Lower lobe of right lung (tissue), 2 donors: ENCODE measurements at places on chromosomes 12 and 14. TPM values are rescaled to one million over a fixed set of nuclear protein-coding genes. Genes with fewer than 3 reads are reported as not detected.

Gene LACRT
- not detected for total RNA-seq

Gene GLT8D2
- total RNA-seq, result 10.5 TPM

GRCh38 chr14:42004321-42004720 is 397.6 kb downstream of the LRFN5 start:
- no peaks in the 10 kb centered on the region for H3K27me3 ChIP-seq
- H3K4me1 ChIP-seq, result no peaks in the 10 kb centered on the region
- no peak for DNase-seq
- no peaks in the 10 kb centered on the region for H3K36me3 ChIP-seq
- H3K27ac ChIP-seq, result no peak overlapping the region

Gene CCDC177
- not detected for total RNA-seq

DNA sequence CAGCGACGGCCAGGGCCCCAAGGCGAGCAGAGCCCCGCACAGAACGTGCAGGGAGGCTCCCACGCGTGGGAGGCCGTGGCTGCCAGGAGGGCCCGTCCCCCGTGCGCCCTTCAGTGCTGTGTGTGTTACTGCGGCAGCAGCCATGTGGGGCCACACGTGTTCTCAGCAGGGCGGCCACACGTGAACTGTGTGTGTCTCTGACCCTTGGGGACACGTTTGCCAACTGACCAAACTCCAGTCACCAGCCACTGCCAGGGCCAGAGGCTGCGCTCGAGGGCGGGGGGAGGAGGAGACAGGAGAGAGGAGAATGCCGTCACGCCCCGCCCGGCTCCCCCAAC is 57.7 kb downstream of the GALNT9 start:
- H3K4me1 ChIP-seq, result no peaks in the 10 kb centered on the region
- peaks cover 36% of the 10 kb centered on the region for H3K27me3 ChIP-seq
- no peaks in the 10 kb centered on the region for H3K36me3 ChIP-seq

GRCh38 chr12:89571491-89572195 is 45.8 kb upstream of the POC1B start:
- H3K27ac ChIP-seq, result no peak overlapping the region
- DNase-seq, result no peak
- no peaks in the 10 kb centered on the region for H3K27me3 ChIP-seq
- H3K4me3 ChIP-seq, result no peak overlapping the region

Gene RGS6
- total RNA-seq, result 2.5 TPM

Gene POLE
- total RNA-seq, result 28.0 TPM

- peaks cover 7% of the 10 kb centered on the region for H3K36me3 ChIP-seq
- DNase-seq, result no peak
- H3K27me3 ChIP-seq, result no peaks in the 10 kb centered on the region
- no peak overlapping the region for H3K4me3 ChIP-seq
- H3K4me1 ChIP-seq, result peaks cover 4% of the 10 kb centered on the region
- no peak overlapping the region for H3K27ac ChIP-seq
These were observed 37.4 kb downstream of the ANKRD9 start for GRCh38 chr14:102471921-102472790.

DNA sequence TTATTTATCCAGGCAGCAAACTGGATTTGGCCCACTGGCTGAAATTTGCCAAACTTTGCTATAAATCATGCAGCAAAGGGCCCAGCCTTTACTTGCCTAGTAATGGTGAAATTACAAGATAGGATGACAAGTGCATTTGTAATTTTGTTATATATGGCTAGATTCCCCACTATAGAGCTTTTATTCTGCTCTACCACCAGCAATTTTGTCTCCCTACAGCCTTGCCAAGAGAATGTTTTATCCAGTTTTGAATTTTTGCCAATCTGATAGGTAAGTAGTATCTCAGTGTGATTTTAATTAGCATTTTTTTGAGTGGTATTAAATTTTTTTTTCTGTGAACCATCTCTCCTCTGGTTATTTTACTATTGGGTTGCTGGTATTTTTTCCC is 161.6 kb downstream of the SLC41A2 start:
- H3K36me3 ChIP-seq, result no peaks in the 10 kb centered on the region
- DNase-seq, result no peak
- H3K27ac ChIP-seq, result no peak overlapping the region
- H3K4me3 ChIP-seq, result no peak overlapping the region

- peak overlapping the region; percentile 27 for H3K4me3 ChIP-seq
- no peaks in the 10 kb centered on the region for H3K27me3 ChIP-seq
- no peak for DNase-seq
These were observed 5.1 kb downstream of the PSMB11 start for GRCh38 chr14:23047034-23047634.

DNA sequence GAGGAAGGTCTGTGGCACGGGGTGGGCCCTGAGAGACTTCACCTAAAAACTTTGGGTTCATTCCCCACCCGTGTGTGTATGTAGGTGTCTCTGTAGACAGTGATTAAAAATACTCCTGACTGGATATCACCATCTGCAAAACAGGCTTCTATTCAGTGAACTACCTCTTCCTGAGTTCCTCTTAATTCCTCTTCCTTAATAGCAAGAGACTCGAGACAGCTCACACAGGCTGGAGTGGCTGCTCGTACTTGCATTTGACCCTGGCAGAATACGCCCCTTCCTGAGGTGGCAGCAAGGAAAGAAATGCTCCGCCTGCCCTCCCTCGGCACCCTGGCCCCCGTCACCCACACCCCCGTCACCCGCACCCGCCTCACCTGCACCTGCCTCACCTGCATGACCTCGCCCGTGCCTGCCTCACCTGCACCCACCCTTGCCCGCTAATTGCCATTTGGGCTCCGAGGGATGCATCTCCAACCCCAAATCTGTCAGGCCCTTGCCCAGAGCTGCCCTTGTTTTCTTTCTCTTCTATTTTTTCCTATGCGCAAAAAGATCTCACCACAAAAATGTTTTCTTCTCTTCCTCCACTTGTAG is 90.0 kb downstream of the FBXL14 start:
- DNase-seq, result no peak
- no peak overlapping the region for H3K4me3 ChIP-seq
- H3K4me1 ChIP-seq, result no peaks in the 10 kb centered on the region
- H3K27me3 ChIP-seq, result peaks cover 4% of the 10 kb centered on the region

- H3K4me3 ChIP-seq, result no peak overlapping the region
- H3K27me3 ChIP-seq, result peaks cover 4% of the 10 kb centered on the region
These were observed 313.1 kb downstream of the ADGRD1 start for GRCh38 chr12:131266591-131267467.

DNA sequence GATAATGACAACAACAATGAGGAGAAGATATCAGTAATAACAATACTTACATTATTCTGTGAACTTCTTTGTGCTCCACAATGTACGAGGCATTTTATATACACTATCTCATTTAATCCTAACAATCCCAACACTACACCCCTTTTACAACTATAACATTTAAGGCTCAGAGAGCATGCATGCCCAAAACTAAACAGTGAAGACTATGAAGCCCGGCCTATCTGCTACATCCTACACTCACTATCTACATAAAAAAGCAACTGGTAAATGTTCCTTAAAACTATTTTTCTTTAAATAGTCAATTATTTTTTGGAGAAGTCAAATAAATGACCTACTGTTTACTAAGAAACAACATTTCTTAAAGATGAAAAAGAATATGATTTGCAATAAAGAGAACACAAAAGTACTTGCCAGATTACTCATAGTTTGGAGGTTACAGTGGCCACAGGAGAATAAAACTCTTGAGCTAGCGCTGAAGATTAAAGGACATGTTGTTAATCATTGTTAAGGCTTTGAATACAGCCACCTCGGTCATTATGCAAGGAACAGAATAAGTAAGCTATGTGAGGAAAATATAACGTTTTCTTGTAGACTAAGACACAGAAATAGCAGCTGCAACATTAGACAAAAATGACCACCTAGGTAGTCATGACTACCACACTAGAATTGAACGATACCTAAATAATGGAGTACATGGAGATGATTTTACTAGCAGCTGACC is 56.7 kb downstream of the EPS8 start:
- H3K27me3 ChIP-seq, result no peaks in the 10 kb centered on the region
- no peak for DNase-seq
- H3K4me3 ChIP-seq, result no peak overlapping the region
- H3K4me1 ChIP-seq, result no peaks in the 10 kb centered on the region
- H3K27ac ChIP-seq, result no peak overlapping the region
- no peaks in the 10 kb centered on the region for H3K36me3 ChIP-seq

DNA sequence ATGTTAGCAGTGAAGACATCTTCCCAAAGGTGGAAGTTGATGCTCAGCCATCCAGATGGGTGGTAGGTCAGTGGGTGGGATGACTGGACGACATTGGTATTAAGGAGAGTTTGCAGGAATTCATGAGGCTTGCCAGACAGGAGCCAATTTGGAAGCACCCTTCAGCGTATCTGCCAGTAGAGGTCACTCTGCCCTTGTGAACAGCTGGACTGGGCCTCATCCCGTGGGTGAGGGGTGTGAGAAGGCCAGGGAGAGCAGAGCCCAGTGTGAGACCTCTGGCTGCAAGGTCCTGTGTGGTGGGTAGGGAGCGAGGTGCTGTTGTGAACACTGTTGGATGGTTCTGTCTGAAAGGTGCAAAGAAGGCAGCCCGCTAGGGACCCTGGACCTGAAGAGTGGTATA is 37.7 kb downstream of the SLC5A8 start:
- H3K4me3 ChIP-seq, result no peak overlapping the region
- H3K27ac ChIP-seq, result no peak overlapping the region
- H3K4me1 ChIP-seq, result no peaks in the 10 kb centered on the region
- no peak for DNase-seq

DNA sequence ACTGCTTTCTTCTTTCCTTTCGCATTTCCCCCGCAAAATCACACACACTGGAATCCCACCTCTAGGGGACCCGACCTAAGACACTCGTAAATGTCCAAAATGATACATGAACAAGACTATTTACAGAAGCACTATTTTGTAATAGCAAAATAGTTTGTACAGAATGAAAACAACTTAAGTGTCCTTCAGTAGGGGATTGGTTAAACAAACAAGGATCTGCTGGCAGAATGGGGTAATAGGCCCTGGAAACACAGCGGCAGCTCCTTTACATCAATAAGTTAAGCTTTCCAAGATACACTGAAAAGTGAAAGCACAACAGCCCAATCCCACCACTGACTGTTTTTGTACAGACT is 48.8 kb downstream of the LTBP2 start:
- no peaks in the 10 kb centered on the region for H3K27me3 ChIP-seq
- H3K4me1 ChIP-seq, result peaks cover 29% of the 10 kb centered on the region
- H3K36me3 ChIP-seq, result no peaks in the 10 kb centered on the region

Gene GPR65
- total RNA-seq, result 13.4 TPM

Gene TOGARAM1
- 18.5 TPM for total RNA-seq

DNA sequence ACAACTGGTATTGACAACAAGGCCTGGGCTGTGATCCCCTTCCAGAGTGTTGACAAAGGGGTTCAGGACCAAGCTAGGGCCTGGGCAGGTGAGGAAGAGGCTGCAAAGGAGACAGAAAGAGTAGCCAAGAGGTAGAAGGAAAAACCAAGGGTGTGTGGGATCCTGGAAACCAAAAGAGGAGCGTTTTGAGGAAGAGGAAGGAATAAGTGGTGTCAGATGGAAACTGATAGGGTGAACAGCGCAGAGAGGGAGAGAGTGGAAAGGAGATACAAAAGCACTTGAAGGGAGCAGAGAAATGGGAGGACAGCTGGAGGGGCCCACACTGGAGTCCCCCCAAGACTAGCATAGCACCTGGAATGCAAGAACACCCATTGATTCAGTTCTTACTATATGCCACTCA is 8.3 kb upstream of the HVCN1 start:
- no peaks in the 10 kb centered on the region for H3K27me3 ChIP-seq
- no peak for DNase-seq
- peaks cover 18% of the 10 kb centered on the region for H3K4me1 ChIP-seq
- no peaks in the 10 kb centered on the region for H3K36me3 ChIP-seq
- no peak overlapping the region for H3K4me3 ChIP-seq

GRCh38 chr12:110028323-110028722 is 20.0 kb downstream of the C12orf76 start:
- H3K36me3 ChIP-seq, result peaks cover 97% of the 10 kb centered on the region
- no peak overlapping the region for H3K27ac ChIP-seq
- no peak for DNase-seq
- no peaks in the 10 kb centered on the region for H3K27me3 ChIP-seq
- peaks cover 14% of the 10 kb centered on the region for H3K4me1 ChIP-seq
- H3K4me3 ChIP-seq, result no peak overlapping the region

Gene B3GNT4
- total RNA-seq, result 0.30 TPM

- no peaks in the 10 kb centered on the region for H3K27me3 ChIP-seq
- H3K4me1 ChIP-seq, result no peaks in the 10 kb centered on the region
- no peak overlapping the region for H3K4me3 ChIP-seq
- DNase-seq, result no peak
- H3K27ac ChIP-seq, result no peak overlapping the region
These were observed 168.2 kb downstream of the AKAP6 start for GRCh38 chr14:32497248-32497647.

DNA sequence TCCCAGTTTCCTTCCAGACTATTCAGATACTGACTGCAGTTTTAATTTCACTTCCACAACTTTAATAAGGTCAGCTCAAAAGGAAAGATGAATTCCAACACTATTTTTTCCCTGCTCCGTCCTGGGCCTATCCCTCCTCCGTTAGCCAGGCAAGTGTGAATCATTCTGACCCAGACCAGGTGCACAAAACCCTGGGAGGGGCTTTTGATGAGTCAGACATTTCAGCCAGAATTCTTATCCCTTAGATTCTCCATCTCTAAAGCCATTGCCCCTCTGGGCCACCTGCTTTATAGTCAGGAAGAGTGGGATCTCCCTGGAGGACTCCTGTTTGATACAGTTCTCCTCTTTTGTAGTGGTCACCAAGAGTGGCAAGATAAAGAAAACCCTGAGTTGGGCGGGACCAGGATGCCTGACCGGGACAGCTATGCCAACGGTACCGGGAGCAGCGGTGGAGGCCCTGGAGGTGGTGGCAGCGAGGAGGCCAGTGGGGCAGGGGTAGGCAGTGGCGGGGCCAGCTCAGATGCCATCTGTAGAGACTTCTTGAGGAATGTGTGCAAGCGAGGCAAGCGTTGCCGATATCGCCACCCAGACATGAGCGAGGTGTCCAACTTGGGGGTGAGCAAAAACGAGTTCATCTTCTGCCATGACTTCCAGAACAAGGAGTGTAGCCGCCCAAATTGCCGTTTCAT is 2.2 kb downstream of the ZC3H10 start:
- peaks cover 30% of the 10 kb centered on the region for H3K4me1 ChIP-seq
- no peak overlapping the region for H3K4me3 ChIP-seq
- peak overlapping the region; percentile 51 for H3K27ac ChIP-seq
- H3K36me3 ChIP-seq, result peaks cover 24% of the 10 kb centered on the region
- no peaks in the 10 kb centered on the region for H3K27me3 ChIP-seq

DNA sequence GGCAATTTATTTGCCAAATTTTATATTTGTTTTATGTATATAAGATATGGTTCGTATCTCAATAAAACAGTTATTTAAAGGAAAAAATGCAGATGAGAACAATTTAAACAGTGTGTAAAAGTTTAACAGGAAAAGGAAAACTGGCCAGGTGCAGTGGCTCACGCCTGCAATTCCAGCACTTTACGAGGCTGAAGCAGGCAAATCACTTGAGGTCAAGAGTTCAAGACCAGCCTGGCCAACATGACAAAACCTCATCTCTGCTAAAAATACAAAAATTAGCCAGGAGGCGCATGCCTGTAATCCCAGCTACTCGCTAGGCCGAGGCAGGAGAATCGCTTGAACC is 22.3 kb downstream of the G2E3 start:
- no peaks in the 10 kb centered on the region for H3K36me3 ChIP-seq
- no peaks in the 10 kb centered on the region for H3K4me1 ChIP-seq
- H3K27me3 ChIP-seq, result no peaks in the 10 kb centered on the region

Gene CRIP1
- total RNA-seq, result 237 TPM

GRCh38 chr14:37422319-37422718 is 172.7 kb downstream of the FOXA1 start:
- H3K27me3 ChIP-seq, result no peaks in the 10 kb centered on the region
- H3K36me3 ChIP-seq, result no peaks in the 10 kb centered on the region
- no peak overlapping the region for H3K27ac ChIP-seq
- no peak for DNase-seq

Gene CAPZA3
- not detected for total RNA-seq

Gene C12orf76
- total RNA-seq, result 19.7 TPM
